ENCODE measurements at places on chromosomes 2 and 18.

DNA sequence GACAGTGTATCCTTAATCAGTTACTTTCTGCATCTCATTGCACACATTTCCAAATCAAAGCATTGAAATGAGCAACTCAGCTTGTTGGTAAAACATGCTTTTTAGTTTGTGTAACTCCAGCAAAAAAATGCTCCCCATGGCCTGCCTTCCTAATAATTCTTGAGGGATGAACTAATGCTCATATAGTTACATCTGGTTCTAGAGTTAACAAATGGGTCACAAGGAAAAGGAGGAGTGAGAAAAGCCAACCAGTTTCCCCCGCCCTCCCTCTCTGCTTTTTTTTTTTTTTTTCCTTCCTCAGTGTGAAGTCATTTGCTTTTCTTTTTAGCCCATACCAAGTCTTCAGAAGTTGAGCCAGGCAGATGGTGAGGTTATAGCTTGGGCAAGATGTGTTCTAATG, 231.7 kb downstream of the MTX2 start:
- DNase-seq, result no peak

DNA sequence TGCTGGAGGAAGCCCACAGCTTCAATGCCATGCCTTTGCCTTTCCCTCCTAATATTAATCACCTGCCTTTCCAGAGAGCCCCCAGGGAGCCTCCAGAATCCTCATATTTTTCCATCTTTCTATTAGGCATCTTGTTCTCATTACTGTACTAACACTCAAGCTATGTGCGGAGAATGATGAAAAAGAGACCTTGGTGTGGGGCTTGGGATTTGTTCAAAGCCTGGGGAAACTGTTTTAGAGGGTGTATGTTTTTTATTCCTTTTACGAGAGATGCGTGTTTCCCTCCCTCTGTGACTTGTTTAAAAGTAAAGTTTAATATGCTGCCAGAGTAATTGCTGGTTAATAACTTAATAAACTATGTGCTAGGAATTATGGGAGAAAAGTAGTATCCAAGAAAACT, 102.4 kb upstream of the ZFP36L2 start:
- DNase-seq, result no peak

DNA sequence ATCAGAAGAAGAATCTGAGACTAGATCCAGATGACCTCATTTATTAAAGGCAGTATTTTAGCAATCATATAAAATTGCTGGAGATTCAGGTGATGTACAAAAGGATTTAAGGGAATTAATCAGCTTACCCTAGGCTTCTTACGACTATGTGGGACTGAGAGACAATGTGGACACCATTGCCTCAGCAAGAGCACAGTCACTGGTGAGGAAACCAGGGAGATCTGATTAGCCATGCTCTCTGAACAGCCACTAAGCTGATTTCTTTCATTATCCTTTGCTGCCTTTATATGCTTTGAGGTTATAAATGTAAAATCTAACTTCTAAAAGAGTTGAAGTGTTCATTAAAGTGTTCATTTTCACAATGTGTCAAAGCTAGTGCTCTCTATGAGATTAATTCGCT, 22.7 kb upstream of the GULP1 start:
- DNase-seq, result no peak

DNA sequence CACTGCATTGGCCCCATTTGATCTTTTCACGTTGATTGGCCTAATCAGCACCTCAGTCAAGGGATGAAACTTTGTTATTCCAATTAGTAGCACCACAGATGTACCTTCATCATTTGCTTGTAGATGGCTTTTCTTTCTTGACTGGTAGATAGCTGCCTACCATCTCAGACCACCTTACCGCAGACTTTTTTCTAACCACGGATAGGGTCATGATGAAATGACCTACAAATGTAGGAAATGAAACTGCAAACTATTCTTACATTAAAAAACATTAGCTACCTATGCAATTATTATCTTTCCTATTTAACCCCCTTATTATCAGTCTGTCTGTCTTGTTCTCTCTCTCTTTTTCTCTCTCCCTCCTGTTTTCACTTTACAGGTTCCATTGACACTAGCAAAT, 22.4 kb upstream of the SLC25A52 start:
- no peak for DNase-seq

Data from brain microvascular endothelial cell (primary cell).